ENCODE measurements at places on chromosomes 12 and 14.

DNA sequence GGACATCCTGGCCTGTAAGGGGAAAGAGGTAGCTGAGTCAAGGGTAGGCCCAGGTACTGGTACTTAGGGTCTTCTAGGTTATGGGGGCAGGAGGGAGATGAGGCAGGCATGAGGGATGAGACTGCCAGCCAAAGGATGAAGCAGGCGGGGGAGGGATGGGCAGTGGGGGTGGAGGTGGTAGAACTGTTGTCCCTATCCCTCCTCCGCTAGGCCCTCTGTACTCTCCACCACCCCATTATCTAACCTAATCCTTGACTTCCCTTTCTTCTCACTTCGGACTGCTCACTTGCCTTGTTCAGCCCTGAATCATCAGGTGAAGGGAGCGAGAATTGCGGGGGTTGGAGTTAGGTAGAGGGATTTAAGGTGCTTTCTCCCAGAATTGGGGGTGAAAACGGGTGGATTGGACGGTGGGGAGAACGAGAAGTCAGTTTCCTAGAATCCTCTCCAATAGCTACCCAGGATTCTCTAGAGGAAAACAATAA, 562 bp downstream of the PAN2 start:
- no peak for DNase-seq

DNA sequence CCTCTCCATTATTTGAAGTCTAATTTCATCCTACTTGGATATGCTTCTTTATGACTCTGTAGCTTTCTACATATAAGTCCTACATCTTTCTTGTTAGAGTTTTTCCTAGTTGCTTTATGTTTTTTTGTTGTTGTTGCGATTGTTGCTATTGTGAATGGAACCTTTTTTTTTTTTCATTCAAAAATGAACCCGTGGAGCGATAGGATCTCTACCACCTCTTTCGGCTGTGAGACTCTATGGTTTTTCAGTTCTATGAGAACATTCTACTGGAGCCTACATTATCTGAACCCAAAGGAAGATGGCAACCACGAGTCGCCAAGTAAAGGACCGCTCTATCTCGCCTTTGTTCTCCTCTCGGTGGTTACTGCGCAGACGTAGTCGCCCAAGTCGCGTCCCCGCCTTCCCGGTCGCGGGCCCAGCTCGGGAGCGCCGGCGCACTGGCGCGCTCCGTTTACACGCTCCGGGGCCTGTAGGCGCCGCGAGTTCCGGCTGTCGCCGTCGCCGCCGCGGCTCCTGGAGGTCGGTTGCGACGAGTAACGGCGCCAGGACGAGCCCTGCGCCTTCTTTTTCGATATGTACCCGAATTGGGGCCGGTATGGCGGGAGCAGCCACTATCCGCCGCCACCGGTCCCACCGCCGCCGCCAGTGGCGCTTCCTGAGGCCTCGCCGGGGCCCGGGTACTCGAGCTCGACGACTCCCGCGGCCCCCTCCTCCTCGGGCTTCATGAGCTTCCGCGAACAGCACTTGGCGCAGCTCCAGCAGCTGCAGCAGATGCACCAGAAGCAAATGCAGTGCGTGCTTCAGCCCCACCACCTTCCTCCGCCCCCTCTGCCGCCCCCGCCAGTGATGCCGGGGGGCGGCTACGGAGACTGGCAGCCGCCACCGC, at the start of gene YLPM1:
TSS of gene YLPM1 (plus strand) at position 400 of the 886 bp plus-strand sequence. CDS start at position 574, 174 bp downstream.
- DNase-seq, result peak; percentile 98

DNA sequence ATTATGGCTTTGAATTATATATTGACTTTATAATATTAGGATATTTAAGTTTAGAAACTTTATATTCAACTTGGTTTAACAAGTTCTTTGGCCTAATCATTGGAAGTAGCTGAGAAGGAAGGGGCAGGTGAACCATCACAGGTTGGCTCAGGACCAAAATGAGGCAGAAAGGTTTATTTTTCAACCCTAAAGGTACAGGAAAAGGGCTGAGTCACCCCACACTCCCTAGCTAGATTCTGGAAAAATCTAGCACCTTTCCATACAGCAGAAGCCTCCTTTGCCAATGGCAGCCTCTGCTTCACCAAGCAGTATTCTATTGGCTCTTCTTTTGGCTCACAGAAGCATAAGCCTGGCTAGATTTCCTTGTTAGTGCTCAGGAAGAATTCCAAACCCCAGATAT, 19.3 kb upstream of the MED6 start:
- DNase-seq, result no peak

GRCh38 chr12:56989861-56990610, 16.3 kb downstream of the ZBTB39 start:
- no peak for DNase-seq

DNA sequence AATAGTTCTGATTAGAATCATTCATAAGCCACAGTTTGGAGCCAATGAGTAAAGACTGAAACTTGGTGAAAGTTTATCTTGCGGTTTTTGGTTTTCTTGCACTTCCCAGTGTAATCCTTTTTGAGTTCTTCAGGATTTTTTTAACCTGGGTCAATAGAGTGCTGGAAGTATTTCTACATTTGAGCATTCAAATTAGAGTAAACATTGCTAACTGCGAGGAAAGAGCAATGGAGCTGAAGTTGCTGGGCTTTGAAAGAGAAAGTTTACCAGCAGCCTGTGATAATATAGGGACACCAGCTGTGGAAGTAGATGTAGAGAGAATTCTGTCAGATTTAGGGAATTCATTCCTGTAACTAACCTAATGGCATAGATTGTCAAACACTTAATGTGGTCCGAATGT, 30.3 kb downstream of the ANO6 start:
- no peak for DNase-seq

All from KBM-7 (cell line).